COR-L47 (cell line): ENCODE measurements at places on chromosomes 1 and 21.

GRCh38 chr21:16794950-16795349 is 717.9 kb upstream of the CXADR start:
- no peak for DNase-seq

- DNase-seq = no peak
Observed at GRCh38 chr1:164733070-164733469, 174.1 kb downstream of the PBX1 start.

DNA sequence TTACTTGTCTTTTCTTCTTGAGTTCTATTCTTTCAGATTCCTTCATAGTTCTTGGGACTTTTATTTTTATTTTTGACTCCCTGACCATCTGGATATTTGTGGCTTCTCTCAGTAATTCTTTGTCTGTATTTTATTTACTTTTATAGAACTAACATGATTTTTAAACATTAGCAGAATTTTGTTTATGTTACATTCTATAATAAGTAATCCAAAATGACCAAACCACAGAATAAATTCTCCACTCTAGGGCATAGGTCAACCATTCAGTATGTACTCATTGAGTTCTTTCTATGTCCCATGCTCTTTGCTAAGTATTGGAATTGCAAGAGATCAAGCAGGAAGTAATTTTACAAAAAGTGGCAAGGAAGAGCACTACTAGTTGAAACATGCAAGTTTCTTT is 969.0 kb downstream of the TTLL7 start:
- no peak for DNase-seq

DNA sequence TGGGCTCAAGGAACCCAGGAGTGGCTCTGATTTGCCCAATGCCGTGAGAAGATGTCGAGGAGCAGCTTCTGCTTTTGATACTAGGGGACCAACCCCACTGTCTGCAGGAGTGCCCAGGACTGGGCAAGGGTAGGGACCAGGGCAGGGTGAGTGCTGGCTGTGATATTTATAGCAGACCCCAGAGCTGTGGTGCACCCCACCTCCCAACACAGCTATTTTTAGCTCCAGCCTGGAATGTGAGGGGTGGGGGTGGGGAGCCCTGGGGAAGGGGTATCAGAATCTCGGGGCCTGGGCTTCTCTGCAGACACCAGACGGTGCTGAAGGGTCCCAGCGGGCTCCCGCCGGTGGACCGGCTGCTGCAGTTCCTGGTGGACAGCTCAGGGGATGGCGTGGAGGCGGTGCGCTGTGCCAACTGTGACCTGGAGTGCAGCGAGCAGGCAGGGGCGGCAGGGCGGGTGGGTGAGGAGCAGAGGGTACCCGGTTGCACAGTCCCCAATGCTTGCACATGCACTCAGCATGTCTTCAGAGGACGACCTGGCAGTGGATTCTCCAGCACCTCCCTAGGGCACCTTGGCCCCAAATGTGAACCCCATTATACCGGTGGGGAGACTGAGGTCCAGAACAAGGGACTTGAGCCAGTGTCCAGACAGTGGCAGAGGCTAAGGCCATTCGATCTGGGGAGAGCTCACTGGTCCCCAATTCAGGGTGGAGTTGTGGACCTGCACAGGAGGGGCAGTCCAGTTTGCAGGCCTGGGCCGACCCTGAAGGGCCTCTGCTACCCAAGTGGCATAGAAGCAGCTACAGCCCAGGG is 1.4 kb downstream of the RNF207 start:
- no peak for DNase-seq

DNA sequence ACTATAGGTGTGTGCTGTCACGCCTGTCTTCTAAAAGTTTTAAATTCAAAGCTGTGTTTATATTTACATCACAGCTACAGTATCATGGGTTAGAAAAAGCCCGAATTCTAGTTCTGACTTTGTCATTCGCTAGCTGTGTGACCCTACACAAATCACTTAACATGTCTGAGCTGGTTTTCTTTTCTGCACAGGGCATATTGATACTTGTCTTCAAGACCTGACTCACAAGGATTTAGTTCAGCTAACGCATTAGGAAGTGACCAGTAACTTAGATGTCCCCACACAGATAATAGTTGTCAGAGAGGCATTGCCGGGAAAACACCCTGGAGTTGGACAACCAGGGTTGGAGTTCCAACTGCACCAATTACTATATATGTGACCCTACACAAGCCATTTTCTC is 25.9 kb downstream of the GIPC2 start:
- no peak for DNase-seq

GRCh38 chr1:224172229-224172628 is 10.8 kb upstream of the DEGS1 start:
- no peak for DNase-seq

DNA sequence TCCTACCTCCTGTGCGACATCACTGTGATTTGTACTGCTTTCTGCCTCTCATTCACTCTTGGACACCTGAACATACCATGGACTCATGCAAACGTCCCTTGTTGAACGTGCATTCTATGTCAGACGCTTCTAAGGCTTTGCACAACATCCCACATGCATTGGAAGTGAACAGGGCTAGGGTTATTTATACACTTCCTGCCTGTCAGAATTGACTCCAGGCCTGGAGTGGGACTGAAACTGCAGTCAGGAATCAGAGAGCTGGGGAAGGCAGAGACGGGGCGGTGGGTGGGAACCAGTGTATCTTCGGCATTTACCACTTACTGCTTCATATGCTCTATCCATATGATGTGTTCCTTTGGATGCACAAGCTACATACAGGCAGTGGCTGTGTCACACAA is 81.4 kb upstream of the GALNT2 start:
- DNase-seq = no peak

- DNase-seq = no peak
Observed at GRCh38 chr1:201551877-201552731, 13.2 kb downstream of the NAV1 start.

DNA sequence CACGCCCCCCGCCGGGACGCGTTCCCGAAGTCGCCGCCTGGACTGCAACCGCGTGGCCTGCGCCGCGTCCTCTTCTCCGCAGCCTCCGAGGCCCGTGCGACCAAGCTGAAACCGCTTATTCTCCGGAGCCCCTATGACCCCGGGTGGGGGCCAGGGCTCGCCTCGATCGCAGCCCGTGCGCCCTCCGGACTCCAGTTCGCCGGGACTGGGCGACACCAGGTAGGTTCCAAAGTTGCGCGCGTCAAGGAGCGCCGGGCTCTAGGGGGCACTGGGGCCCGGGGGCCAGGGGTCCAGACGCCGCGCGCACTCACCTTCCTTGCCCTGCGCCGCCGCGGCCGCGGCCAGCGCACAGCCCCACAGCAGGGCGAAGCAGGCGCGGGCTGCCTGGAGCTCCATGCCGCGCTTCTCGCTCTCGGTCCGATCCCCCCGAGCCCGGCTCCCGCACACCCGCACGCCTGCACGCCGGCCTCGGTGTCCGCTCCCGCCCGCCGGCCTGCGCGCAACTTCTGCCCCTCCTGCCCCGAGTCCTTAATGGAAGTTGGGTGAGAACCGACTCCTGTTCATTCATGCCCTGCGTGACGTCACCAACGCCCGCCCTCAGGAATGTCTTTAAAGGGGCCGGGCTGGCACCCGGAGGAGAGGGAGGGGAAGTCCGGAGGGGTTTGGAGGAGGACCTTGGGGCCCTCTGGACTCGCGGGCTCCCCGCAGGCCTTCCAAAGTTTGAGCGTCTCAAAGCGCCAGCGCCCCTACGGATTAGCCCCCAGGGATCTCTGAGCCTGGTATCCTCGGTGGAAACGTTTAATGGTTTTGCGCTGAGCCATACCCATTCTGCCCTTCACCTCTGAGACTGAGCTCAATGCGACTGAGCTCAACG is at the start of gene EPHA2:
Gene EPHA2, minus strand, starts transcription at position 533 of the 874 bp plus-strand sequence. Its CDS starts 137 bp downstream, at position 396.
- DNase-seq = no peak

DNA sequence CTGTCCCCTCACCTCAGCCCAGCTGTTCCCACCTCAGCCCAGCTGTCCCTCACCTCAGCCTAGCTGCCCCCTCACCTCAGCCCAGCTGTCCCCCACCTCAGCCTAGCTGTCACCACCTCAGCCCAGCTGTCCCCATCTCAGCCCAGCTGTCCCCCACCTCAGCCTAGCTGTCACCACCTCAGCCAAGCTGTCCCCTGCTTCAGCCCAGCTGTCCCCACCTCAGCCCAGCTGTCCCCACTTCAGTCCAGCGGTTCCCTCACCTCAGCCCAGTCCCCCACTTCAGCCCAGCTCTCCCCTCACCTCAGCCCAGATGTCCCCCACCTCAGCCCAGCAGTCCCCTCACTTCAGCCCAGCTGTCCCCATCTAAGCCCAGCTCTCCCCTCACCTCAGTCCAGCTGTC is 88.4 kb upstream of the CSF3R start:
- no peak for DNase-seq

GRCh38 chr1:162019006-162019405 is 4.7 kb downstream of the OLFML2B start:
- DNase-seq = peak; percentile 49

DNA sequence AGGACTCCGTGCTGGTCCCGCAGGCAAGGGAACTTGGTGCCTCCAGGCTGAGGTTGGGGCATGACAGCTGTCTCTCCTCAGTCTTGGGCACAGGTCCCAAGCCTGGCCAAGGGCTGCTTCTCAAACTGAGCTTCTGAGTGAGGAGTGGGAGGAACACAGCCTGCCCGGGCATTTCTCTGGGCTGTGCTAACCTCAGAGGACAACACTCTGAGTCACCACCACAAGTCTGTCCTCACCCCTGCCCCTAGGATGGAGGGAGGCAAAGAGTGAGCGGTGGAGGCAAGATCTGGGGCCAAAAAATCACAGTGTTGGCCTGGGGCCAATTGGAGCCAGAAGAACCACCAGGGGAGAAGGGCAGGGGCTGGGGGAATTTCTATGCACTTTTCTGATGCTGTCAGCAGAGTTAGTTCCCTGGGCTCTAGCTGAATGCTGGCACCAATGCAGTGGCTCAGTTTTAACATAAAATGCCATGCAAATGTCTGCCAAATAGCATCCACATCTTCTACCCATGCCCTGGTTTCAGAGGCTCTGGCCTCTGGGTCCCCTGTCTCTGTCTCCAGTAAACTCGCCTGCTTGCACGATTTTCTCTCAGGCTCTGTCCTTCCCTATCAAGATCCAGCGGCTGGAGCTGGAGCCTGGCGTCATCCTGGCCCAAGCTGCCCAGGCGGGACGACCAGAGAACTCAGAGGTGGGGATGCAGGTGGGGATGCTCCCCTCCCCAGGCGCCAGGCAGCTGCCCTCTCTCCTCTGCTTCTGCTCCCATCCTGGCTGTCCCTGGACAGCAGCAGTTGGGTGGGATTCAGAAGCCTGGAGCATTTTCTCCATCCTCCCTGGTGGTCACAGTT is 11.0 kb upstream of the CDK18 start:
- DNase-seq = peak; percentile 42

GRCh38 chr1:50634251-50634650 is 211.0 kb upstream of the DMRTA2 start:
- no peak for DNase-seq

DNA sequence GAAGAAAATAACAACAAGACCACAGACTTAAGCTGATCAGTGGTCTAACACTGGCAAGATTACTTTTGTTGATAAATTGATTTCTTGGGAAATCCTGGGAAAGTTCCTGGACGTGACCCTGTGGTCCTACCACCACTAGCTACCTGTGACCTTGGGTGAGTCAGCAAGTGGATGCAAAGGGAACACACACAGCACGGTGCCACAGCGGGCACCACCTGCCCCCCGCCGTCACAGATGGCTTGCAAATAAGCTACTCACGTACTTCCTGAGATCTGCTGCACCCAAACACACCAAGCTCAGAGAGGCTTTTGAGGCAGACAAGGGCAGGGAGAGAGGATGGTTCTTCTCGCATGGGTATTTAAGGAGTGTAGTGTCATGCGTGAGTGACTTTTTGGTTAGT is 12.7 kb downstream of the CFAP298 start:
- peak; percentile 34 for DNase-seq

DNA sequence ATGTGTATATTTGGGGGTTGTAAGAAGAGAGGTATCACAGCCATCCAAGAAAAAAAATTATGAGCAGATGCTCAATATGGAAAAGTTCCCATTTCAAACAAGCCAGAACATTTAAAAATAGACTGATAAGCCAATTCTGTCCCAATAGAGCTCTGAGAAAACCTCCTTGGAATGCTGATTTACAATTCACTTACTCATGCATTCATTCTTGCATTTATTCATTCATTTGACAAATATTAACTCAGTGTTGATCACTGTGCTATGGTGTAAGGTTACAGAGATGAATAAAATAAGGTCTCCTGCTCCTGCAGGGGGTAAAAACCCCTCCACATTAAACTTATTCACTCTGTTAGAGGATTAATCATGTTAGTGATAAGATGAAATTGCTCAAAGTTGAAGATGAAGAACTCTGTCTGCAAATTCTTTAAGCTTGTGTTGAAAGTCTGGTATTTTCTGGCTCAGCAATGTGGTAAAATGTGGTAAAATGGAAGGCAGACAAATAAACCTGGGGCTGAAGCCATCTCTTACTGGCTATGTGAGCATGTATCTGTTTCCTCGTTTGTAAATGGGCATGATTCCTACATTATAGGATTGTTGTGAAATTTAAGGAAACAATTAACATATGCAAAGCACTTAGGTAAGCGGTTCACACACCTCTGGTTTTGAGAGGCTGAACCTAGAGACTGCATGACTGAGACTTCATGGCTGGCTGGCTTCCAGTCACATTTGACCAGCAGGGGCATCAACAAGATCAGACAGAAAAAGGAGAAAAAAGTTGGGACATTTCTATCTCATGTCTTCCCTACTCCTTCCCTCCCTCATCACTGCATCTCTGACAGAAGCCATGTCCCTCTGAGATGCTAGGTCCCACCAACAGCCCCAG is 45.0 kb upstream of the DAB1 start:
- no peak for DNase-seq

- DNase-seq = no peak
Observed at GRCh38 chr1:212482006-212482636, 49.4 kb downstream of the NENF start.
